ENCODE measurements at places on chromosomes 5 and 9. TPM values are rescaled to one million over a fixed set of nuclear protein-coding genes. Genes with fewer than 3 reads are reported as not detected.

Gene GCNT4
- total RNA-seq: 0.13 TPM

DNA sequence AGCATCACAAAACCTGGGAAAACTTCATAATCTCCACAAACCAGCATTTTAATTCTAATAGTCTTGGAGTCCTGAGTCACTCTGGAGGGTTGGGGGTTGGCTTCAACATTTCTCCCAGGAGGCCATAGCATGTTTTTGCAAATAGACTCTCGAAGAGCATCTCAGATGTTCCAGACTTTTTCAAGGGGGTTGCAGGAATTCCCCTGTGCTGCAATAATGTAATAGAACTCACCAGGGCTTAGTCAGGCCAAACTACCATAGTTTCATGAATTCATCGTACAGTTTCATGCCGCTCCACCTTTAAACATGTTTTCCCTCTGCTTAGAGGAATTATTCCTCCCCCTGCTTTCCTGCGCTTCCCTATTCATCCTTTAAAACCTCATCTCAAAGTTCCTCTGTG is 499.5 kb upstream of the KLF4 start:
- no peaks in the 10 kb centered on the region for H3K36me3 ChIP-seq
- no peak for DNase-seq
- no peaks in the 10 kb centered on the region for H3K27me3 ChIP-seq
- no peak overlapping the region for H3K4me3 ChIP-seq

DNA sequence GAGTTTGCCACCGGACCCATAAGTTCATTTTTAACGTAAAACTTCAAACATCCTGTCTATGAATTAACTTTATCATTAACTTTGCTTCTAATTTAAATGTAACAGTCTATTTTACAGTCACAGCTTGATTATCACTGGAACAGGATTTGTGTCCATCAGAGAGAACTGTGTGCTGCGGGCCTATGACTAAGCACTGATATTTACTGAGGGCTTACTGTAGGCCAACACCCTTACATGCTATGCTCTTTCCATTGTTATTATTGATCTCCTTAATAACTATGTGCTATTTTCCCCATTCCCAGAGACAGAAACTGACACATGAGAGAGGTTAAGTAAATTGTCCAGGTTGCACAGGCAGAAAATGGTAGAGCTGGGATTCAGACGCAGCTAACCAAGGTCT is 24.0 kb upstream of the GPR151 start:
- no peak overlapping the region for H3K4me3 ChIP-seq
- no peaks in the 10 kb centered on the region for H3K27me3 ChIP-seq
- H3K4me1 ChIP-seq: no peaks in the 10 kb centered on the region
- no peak for DNase-seq
- no peaks in the 10 kb centered on the region for H3K36me3 ChIP-seq

Gene F2RL2
- 1.7 TPM for total RNA-seq

Gene NMUR2
- not detected for total RNA-seq

Gene PCDHGA9
- total RNA-seq: 6.6 TPM

DNA sequence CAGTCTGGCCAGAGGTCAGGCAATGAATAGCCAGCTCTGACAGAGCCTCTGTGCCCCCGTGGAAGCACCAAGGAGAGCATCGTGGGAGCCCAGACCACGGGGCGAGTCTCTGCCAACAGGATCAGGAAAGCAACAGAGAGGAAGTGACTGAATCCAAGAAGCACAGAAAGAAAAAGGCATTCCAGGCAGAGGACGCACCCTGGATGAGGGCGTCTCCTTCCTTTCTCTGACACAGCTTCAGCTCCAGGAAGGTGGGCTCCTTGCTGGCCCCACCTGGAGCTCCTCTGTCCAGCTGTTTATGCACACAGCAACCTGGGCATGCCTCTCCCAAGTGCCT is 16.6 kb downstream of the HK3 start:
- peaks cover 6% of the 10 kb centered on the region for H3K27me3 ChIP-seq
- H3K4me3 ChIP-seq: no peak overlapping the region
- no peaks in the 10 kb centered on the region for H3K4me1 ChIP-seq
- DNase-seq: no peak

- no peaks in the 10 kb centered on the region for H3K27me3 ChIP-seq
- no peaks in the 10 kb centered on the region for H3K4me1 ChIP-seq
- H3K27ac ChIP-seq: no peak overlapping the region
- peaks cover 64% of the 10 kb centered on the region for H3K36me3 ChIP-seq
These were observed 56.7 kb downstream of the ZFR start for GRCh38 chr5:32387841-32388240.

DNA sequence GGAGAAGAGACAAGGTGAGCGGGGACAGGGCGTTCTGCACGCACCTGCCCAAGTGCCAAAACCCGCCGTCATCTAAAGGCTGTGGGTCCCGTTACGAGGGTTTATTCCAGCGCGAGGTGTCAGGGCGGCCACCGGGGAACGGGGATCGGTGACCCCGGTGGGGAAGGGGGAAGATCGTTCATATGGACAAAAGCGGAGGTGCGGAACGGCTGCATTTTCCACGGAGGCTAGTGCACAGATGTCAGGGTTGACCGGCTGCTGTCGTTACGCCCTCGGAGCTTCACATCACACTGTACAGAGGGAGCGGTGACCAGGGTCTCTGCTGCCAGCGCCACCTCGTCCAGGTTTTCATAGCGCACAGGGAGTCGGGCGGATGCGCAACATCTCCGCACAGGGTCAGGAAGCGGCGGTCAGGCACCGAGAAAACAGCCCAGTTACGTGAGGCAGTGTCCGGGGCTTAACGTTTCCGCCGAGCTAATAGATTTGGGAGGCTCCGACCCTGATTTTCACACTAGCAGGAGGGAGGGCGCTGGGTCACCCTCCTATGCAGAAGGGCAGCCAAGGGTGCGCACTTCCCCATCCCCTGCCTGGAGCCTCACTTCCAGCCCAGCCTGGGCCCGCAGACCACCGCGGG is 13.5 kb downstream of the BTNL9 start:
- H3K4me3 ChIP-seq: peak overlapping the region; percentile 54
- peak overlapping the region; percentile 87 for H3K27ac ChIP-seq
- peaks cover 13% of the 10 kb centered on the region for H3K36me3 ChIP-seq

Gene SYK
- 1.5 TPM for total RNA-seq

Gene OBP2B
- total RNA-seq: not detected

Gene ARHGEF37
- total RNA-seq: 17.9 TPM

DNA sequence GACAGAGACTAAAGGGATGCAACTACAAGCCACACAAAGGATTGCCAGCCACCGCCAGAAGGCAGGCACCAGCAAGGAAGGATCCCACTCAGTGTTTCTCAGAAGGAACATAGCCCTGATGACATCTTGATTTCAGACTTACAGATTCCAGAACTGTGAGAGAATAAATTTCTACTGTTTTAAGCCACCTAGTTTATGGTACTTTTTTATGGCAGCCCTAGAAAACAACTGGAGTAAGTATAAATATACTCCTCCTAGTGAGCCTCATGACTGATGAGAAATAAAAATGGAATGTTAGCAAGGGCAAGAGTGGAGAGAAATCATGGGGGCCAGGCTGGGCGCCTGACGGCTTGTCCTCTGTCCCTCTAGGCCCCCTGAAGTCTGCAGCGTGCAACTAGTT is 307.3 kb downstream of the PIK3R1 start:
- H3K4me3 ChIP-seq: no peak overlapping the region
- no peaks in the 10 kb centered on the region for H3K4me1 ChIP-seq
- DNase-seq: no peak

- H3K4me1 ChIP-seq: peaks cover 9% of the 10 kb centered on the region
- no peaks in the 10 kb centered on the region for H3K27me3 ChIP-seq
- H3K4me3 ChIP-seq: peak overlapping the region; percentile 94
- no peak for DNase-seq
- H3K36me3 ChIP-seq: peaks cover 45% of the 10 kb centered on the region
- peak overlapping the region; percentile 98 for H3K27ac ChIP-seq
These were observed 519 bp downstream of the HSPA5 start for GRCh38 chr9:125240649-125240999.

Gene ZMAT2
- total RNA-seq: 33.5 TPM

Gene SLC12A2
- total RNA-seq: 14.8 TPM

DNA sequence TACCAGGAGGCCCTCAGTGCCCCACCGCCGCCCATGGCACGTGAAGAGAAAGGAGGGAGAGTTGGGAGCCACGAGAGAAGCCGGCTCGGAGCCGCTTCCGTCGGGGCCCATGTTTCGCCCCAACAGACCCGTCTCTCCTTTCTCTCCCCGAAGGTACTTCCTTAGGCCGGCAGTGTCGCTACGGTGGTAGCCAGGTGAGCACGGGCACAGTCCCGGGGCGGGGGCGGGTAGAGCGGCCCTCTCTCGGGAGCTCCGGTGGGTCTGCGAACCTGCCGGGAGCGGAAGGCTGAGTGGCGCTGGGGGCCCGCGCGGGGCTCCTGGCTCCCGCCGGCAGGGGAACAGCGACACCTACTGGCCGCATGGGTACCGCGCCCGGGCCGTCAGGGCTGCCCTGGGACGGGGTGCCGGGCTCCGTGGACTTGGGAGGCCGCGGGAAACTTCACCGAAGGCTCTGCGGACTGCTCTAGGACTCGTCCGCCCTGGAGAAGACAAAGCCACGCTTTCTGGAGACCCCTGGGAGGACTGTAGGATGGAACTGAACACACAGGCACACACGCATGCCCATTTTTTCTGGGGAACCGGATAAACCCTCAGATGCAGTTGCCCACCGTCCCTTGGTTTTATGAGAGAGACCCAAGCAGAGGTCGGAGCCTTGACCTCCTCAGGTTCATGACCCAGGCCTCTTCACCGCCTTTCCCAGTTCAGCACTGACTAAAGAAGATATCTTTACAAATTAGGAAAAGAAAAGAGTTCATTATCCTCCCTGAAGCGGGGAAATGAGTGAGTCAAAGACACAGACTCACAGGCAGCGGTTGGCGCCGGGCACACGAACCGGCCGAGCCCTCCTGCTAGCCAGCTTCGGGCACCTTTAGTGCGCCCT is 202.5 kb downstream of the MEF2C start:
- H3K4me1 ChIP-seq: peaks cover 12% of the 10 kb centered on the region
- DNase-seq: peak; percentile 69
- no peaks in the 10 kb centered on the region for H3K36me3 ChIP-seq
- no peak overlapping the region for H3K27ac ChIP-seq
- peak overlapping the region; percentile 52 for H3K4me3 ChIP-seq
- H3K27me3 ChIP-seq: peaks cover 95% of the 10 kb centered on the region

- DNase-seq: no peak
- H3K27me3 ChIP-seq: no peaks in the 10 kb centered on the region
- no peaks in the 10 kb centered on the region for H3K36me3 ChIP-seq
- no peak overlapping the region for H3K27ac ChIP-seq
These were observed 136.9 kb downstream of the DIRAS2 start for GRCh38 chr9:90505695-90506094.

DNA sequence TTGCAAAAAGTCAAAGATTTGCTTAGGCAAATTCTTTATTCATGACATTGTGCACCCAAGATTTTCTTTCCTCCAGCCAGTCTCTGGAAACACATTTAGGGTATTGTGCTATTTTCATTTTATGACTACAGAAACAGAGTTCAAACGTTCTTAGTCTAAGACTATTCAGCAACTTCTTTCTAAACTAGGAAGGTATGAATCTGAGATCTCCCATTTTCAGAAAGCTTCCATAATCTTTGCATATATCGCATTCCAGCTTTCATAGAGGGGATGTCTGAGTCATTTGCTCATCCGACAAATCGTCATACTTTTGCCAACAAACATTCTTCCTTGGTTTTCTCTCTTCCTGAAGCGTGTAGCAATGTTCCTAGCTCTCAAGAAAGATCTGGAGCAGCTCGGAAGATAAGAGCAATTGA is 1.6 kb upstream of the PAPPA start:
- H3K4me1 ChIP-seq: no peaks in the 10 kb centered on the region
- no peak overlapping the region for H3K4me3 ChIP-seq
- H3K27me3 ChIP-seq: no peaks in the 10 kb centered on the region
- H3K36me3 ChIP-seq: no peaks in the 10 kb centered on the region
- DNase-seq: no peak
- H3K27ac ChIP-seq: no peak overlapping the region

DNA sequence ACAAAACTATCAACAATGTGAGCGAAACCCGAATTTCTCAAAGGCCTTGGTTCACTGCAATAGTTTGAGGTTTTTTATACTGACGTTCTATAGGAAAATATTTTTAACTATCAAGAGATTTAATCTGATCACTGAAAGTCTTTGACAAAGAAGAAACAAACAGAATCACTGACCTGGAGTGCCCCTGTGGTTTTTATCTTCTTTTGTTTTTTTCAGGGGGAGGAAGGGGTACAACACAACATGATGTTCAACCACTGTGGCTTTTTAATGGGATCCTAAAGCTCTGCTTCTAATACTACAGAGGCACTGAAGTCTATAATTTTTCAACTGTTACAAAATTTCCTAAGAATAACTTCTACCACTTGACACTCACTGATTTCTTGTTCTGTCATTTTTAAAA is 185.9 kb downstream of the AP3B1 start:
- no peak for DNase-seq
- no peaks in the 10 kb centered on the region for H3K27me3 ChIP-seq
- no peak overlapping the region for H3K27ac ChIP-seq
- H3K36me3 ChIP-seq: peaks cover 58% of the 10 kb centered on the region
- H3K4me1 ChIP-seq: no peaks in the 10 kb centered on the region

- no peak overlapping the region for H3K27ac ChIP-seq
- no peaks in the 10 kb centered on the region for H3K36me3 ChIP-seq
- H3K4me1 ChIP-seq: no peaks in the 10 kb centered on the region
- DNase-seq: no peak
These were observed 96.9 kb upstream of the FSTL4 start for GRCh38 chr5:133709209-133709725.

- no peaks in the 10 kb centered on the region for H3K36me3 ChIP-seq
- H3K4me3 ChIP-seq: no peak overlapping the region
- H3K4me1 ChIP-seq: no peaks in the 10 kb centered on the region
- no peaks in the 10 kb centered on the region for H3K27me3 ChIP-seq
- DNase-seq: no peak
- no peak overlapping the region for H3K27ac ChIP-seq
These were observed 140.1 kb upstream of the NR3C1 start for GRCh38 chr5:143543358-143544255.

Gene MSMP
- not detected for total RNA-seq

DNA sequence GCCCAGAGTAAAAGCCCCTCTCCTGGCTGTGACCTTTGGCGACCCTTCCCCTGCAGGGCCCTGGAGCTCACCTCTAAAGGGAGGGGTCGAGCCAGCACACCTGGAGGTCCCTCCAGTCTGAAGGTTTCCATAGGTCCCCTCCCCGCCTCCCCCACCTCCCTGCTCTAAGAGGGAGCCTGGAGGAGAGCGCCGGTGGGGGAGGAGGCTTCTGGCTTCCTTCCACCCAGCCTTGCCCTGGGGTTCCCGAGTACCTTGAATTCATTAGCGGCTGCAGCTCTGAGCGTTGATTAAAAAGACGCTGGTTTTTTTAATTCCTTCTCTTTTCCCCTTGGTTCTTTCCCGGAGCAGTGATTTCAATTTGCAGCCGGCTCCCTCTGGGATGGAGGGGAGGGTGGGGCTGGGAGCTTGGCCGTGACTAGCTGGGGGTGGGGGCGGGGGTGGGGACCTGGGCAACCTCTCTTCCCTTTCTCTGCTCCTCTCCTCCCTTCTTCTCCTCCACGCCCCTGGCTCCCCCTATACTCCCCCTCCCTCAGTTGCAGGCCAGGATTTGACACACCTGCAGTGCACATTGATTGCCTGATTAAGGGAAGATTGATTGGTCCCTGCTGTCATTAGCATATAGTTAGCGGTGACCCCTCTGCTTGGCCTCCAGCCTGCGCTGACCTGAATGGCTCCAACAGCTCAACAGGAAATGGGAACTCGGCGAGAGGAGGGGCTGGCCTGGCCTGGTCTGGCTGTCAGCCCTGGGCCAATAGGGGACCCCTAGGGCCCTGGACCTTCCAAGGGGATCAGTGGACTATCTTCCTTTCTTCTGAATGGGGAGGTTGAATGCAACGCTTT is 67.5 kb upstream of the RAPGEF1 start:
- H3K4me3 ChIP-seq: no peak overlapping the region
- H3K36me3 ChIP-seq: no peaks in the 10 kb centered on the region
- DNase-seq: no peak
- peaks cover 17% of the 10 kb centered on the region for H3K27me3 ChIP-seq

GRCh38 chr9:87137718-87138117 is 190.4 kb upstream of the GAS1 start:
- H3K36me3 ChIP-seq: no peaks in the 10 kb centered on the region
- no peaks in the 10 kb centered on the region for H3K4me1 ChIP-seq
- no peak overlapping the region for H3K4me3 ChIP-seq
- DNase-seq: no peak
- no peak overlapping the region for H3K27ac ChIP-seq

Gene SLC6A3
- total RNA-seq: 0.14 TPM
